Stimulated activated CD8-positive, alpha-beta memory T cell treated with anti-CD3 and anti-CD28 coated beads, Interleukin-4, amount 100 ng/mL, for 4 hours (primary cell): ENCODE measurements at places on chromosomes 5 and 9.

GRCh38 chr5:39945870-39946269 is 521.1 kb upstream of the DAB2 start:
- no peak for DNase-seq

- DNase-seq, result no peak
These were observed 21.7 kb upstream of the C5orf47 start for GRCh38 chr5:173967241-173967640.

DNA sequence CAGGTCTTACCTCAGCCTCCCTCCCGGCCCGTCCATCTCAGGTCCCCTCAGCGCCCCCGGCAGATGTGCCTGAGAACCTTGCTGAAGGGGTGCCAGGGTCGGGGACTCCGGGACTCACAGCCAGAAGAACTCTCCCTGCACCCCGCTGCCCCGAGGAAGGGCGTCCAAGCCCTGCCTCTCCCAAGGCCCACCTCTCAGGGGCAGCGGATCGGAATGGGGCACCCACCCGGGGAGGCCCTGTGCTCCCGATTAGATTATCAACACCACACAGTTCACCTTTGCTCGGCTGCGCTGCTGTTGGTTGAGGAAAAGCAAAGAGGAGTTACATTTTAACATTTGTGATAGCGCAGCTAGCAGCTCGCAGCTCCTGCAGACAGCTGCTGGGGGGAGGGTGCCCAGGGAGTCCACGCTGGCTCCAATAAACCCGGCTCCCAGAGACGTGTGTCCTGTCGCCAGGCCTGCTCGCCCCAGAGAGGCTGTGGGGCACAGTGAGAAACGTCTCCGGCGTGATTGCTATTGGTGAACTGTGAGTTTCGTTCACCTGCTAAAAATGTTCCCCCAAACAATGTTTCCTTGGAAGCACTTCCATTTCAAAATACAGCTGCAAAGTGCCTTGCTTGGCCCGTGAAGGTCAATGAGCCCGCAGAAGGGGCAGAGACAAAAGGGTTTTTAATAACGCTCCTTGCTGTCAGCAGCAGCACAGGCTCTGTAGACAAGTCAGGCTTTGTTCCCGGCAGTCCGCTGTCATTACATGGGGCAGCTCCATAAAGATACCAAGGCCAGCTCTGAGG is 18.6 kb upstream of the SLC6A19 start:
- DNase-seq, result no peak

DNA sequence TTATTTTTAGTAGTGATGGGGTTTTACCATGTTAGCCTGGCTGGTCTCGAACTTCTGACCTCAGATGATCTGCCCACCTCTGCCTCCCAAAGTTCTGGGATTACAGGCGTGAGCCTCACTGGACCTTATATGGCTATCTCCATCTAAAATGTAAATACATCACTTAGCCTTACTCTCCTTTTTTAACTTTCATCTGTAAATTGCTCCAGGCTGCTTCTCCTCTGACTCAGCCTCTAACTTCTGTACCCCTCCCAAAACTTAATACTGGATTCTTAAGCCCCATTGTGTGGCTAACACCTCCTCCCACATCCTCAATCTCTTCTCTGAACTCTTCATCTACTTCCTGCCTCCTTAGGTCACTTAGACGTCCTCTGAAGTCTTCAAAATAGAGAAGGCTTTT is 4.0 kb downstream of the SNX30 start:
- DNase-seq, result no peak

DNA sequence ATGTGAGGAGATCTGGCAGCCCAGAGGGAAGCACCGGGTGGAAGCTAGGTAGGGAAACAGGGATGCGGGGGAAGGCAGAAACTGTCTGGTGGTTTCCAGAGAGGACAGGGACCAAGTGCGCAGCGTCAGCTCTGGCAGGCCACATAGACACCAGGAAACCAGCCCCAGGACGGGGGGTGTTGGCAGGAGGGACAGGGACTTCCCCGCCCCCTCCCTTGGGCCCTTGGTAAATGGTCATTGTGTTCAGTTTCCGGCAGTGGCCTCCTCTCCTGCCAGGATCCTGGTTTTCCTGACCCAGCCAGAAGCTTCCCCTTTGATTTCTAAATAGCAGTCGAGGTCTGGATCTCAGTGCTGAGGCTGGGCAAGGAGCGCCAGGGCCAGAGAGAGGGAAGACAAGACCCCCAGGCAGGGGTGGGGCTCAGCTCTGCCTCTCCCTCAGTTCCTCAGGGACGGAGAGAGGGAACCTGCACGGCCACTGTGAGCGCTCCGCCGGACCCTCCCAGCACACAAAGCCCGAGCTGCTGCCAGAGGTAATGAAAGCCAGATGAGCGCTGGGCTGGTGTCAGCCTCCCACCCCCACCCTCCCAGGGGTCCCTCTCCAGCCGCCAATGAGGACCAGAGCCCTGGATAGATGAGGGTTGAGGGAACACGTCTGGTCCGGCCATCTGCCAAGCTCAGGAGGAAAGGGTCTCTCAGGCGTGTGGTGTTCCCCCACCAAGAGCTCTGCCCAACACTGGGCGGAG is 1.8 kb downstream of the RALGDS start:
- no peak for DNase-seq

- no peak for DNase-seq
These were observed 151.8 kb downstream of the DROSHA start for GRCh38 chr5:31380049-31380448.

DNA sequence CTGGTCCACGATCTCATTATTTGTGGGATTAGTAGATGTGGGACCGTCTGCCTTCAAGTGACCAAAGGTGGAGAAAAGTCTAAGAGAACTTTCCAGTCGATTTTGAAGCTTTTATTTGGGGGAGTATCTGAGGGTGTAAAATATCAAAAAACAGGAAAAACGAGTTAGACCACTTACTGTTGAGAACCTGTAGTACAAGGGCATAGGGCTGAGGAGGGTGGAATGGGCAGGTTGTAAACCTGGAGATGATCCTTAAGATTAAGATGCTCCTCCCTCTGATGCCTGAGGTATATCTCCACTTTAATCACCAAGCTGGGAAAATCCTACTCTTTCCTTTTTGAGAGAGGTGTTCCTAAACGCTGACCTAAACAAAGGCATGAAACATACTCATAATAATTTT is 32.0 kb upstream of the GTF2H2C start:
- no peak for DNase-seq

DNA sequence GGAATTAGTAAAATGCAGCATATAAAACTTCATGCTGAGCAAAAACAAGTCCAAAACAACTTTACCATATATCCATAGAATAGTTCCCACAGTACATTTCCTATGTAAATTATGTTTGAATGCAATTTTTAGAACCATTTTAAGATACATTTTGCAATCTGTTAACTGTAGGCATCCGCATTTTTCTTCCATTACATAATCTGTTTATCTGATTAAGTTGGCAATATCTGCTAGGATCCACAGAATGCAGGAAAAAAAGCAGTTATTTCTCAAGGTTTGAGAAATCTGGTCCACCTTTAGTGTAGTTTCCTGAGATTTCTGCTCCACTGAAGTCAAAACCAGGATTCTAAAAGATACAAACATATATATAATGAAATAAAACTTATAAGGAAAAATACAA is 6.2 kb downstream of the NUDCD2 start:
- DNase-seq, result no peak

- DNase-seq, result no peak
These were observed 211.7 kb downstream of the ENC1 start for GRCh38 chr5:74428876-74429275.

DNA sequence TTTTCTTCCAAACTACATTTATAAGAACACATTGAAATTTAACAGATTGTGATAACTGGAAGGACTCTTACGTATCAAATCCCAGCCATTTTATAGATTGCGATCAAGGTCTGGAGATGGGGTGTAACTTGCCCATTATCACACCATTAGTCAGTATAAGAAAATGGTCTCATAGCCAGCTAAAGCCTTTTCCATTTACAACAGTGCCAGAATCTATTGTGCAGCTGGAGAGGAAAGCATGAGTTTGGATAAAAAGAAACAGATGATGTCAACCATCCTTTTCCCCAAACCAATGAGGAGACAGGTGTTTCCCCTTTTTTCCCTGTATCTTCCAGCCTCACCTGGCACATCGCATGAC is 658.8 kb downstream of the ACTL7B start:
- DNase-seq, result no peak
